T-helper 17 cell (primary cell): ENCODE measurements at places on chromosomes 16 and 17. TPM values are rescaled to one million over a fixed set of nuclear protein-coding genes. Genes with fewer than 3 reads are reported as not detected.

Gene C1QTNF8
- total RNA-seq: not detected

Gene TP53TG3F
- not detected for total RNA-seq

Gene CHST5
- total RNA-seq: 0.16 TPM

Gene KRTAP4-1
- total RNA-seq: not detected

Gene HGS
- 121 TPM for total RNA-seq

Gene HSD17B2
- not detected for total RNA-seq

Gene CPNE7
- total RNA-seq: 8.2 TPM

Gene VMO1
- not detected for total RNA-seq

Gene GNAO1
- 7.2 TPM for total RNA-seq

Gene KLHL11
- 17.7 TPM for total RNA-seq

Gene KRT31
- total RNA-seq: not detected

Gene ARHGDIG
- total RNA-seq: not detected

Gene HOXB8
- not detected for total RNA-seq

Gene RAB34
- 8.3 TPM for total RNA-seq

Gene SKAP1
- 138 TPM for total RNA-seq

Gene LRRC46
- 0.90 TPM for total RNA-seq

Gene C17orf50
- total RNA-seq: not detected
